Stimulated activated CD4-positive, alpha-beta T cell treated with anti-CD3 and anti-CD28 coated beads, Interleukin-12 subunit alpha, Interleukin-12 subunit beta, amount 100 ng/mL, for 24 hours (primary cell): ENCODE measurements at places on chromosomes 4 and X.

DNA sequence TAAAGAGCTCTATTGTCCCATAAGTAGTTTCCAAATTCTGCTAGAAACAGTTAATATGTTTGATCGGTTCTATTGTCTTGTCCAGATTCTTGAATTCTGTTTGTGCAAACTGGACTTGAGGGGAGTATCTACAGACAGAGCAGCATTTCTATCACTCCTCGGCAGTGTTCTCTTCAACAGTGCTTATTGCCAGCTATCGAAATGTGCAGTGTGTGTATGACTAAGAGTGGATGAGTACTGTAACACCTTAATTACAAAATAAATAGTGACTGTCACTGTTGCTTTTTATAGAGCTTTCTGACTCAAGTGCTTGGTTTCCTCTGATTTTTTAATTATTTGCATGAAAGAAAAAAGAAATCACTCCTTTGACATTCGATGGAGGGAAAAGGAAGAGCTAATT is 274.6 kb downstream of the RPA4 start:
- DNase-seq, result no peak

GRCh38 chrX:155071694-155072280 is 479 bp downstream of the BRCC3 start:
- no peak for DNase-seq

- DNase-seq, result no peak
These were observed 141.9 kb upstream of the FAM241A start for GRCh38 chr4:112003231-112003907.

DNA sequence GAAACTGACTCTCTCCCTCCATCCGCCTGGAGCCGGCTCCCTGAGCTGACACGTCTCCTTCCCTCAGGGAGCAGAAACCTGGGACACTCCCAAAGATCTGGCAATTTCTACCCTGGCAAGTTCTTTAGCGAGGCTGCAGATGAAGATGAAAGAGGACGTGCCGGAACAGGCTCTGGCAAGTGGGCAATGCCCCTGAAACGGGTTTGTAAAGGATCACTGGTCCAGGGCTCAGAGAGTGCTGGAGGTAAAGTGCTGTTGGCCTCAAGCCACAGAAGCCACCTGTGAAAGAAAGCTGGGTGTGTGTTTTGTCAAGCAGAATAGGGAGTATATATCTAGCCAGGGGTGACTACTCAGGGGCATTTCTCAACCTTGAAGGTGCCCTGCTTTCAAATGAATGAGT is 131.4 kb upstream of the ATP6AP2 start:
- DNase-seq, result no peak

- no peak for DNase-seq
These were observed 9.8 kb upstream of the TMEM185A start for GRCh38 chrX:149641432-149641831.

DNA sequence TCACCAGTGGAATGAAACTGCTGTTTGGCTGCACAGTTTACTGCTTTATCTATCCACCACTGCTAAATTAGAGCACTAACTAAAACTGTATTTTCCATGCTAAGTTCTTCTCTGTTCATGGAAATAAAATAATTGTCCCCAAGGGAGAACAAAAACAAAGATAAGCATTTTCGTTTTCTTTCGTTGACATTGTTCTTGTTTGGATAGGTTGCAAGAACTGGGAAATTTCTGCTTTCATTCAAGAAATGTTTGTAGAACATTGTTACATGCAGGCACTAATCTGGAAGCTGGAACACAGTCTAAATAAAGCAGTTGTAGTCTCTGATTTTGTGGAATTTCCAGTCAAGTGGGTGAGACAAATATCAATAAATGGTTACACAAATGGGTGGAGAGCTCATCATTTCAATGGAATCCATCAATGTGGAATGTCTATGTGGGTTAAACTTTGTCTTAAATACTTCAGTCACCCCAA is 5.8 kb upstream of the CXCL8 start:
- DNase-seq, result no peak

GRCh38 chr4:183469936-183470335 is 25.5 kb downstream of the CDKN2AIP start:
- no peak for DNase-seq

GRCh38 chr4:147103403-147103946 is 157.8 kb upstream of the TTC29 start:
- no peak for DNase-seq

DNA sequence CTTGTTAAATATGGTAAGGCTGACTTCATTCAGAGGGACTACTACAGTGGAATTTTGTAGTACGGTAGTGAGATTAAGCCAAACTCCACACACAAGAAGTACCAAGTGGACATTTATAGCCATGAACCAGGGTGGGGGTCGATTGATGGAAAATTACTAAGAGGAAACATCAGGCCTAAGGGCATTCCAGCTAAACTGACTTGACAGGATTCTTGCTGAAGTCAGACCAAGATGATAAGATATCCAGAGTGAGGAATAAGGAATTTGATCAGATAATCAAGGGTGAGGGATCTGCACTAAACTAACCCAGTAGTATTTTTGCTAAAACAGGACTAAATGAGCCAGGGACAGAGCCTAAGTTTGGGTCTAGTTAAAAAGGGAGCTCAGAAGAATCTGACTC is 597.5 kb downstream of the RPA4 start:
- DNase-seq, result no peak

DNA sequence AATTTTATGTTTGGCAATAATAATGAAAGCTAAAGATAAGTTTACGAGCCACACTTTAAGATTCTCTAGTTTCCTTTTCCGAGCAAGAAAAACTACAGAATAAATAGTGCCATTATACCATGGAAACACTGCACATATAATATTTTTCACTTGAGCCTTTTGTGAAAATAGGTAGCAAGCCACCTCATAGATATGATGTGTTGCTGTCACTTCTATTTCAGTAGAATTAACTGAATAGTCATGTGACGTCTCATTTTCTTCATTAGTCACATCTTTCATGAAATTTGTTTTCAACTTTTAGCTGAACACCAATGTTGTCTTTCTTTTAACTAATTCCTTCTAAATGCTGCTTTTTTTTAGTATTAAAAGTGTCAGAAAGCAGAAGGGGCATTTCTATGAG is 574.3 kb downstream of the INPP4B start:
- no peak for DNase-seq

- DNase-seq, result no peak
These were observed 260.6 kb downstream of the NKX6-1 start for GRCh38 chr4:84238247-84239090.

DNA sequence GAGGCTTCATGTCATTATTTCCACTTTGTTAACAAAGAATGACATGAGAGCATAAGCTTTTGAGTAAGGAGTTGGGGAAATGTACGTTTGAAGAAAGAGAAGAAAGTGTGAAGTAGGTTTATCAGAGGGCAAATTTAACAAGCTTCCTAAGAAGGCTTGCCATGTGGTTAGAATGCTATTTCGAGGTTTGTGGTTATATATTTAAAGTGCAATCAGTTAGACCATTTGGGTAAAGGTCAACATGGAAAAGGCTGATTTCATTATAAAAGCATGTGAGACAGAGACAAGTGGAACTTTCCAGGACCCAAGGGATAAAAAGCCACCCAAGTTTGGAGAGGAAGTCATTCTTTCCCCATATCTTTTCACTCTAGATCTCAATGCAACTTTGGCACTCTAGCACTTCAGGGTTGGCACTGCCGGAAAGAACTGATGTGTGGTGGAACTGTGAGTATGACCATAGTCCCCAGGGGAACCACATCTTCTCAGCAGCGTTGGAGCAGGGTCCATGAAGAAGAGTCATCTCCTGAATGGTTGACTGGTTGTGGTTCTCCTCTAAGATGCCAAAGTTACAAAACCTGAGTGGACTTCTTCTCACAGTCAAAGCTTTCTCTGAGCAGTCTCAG is 529.9 kb downstream of the MID1IP1 start:
- DNase-seq, result peak; percentile 26

- DNase-seq, result no peak
These were observed 29.7 kb downstream of the PRRG1 start for GRCh38 chrX:37378830-37379229.

GRCh38 chrX:5936438-5936837 is 292.2 kb downstream of the NLGN4X start:
- no peak for DNase-seq

GRCh38 chr4:1406981-1407656 is 877 bp upstream of the NKX1-1 start:
- no peak for DNase-seq

DNA sequence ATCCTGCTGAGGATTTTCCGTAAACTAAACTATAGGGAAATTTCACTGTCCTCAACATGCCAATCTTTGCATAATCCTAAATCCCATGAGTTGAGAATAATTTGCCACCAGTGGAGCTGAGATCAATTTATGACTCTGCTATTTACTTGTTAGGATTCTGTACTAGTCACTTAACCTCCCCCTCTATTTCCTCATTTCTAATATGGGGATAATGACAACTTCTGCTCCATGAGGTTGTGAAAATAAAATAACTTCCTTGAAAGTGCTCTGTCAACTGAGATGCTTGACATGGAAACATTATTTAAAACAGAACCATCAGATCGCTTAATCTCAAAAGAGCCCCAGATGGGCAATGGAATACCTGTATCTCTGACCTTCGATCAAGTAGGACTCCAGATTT is 2.6 kb upstream of the FGF16 start:
- no peak for DNase-seq

DNA sequence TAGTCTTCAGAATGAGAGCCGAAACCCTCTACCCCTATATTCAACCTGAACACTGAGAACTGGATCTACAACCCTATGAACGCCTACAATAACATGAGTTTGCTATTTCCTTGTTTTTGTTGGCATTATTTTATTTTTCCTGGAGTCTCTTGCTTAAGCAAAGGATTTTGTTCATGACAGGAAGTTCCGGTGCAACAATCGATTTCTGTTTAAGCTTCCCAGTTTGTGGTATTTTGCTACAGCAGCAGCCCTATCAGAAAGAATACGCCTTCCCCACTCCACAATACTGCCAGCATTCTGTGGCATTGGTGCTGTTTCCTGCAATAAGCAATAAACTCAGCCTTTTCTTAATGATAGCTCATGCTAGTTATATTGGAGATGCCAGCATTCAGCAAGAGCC is 60.9 kb downstream of the NPY5R start:
- DNase-seq, result no peak

GRCh38 chr4:99100876-99101275 is 12.3 kb upstream of the ADH5 start:
- no peak for DNase-seq

- DNase-seq, result peak; percentile 2
These were observed 3.7 kb upstream of the BEX4 start for GRCh38 chrX:103211012-103211715.

DNA sequence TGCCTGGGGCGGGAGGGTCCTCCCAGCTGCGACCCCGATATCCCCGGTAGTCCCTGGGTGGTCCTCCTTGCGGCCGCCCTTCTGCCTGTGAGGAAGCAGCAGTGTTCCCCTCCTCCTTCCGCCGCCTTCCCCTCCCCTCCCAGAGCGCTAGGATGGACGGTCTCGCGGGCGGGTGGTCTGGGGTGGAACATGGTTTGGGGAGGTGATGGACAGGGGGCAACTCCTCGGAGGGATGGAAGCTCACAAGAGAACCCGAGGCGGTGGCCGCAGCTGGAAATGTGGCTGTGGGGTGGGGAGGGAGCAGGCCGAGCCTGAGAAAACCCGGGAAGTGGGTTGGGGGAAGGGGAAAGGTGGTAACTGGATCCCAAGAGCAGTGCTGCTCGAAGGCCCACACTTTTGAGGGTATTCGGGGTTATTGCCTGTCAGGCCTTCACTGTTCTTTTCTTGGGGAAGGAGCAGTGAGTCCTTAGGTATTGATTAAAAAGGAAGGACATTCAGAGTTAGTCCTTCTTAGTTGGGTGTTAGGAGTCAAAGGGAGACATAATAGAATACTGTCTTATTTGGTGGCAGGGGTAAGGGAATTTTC is 581 bp downstream of the UBE2K start:
- no peak for DNase-seq

DNA sequence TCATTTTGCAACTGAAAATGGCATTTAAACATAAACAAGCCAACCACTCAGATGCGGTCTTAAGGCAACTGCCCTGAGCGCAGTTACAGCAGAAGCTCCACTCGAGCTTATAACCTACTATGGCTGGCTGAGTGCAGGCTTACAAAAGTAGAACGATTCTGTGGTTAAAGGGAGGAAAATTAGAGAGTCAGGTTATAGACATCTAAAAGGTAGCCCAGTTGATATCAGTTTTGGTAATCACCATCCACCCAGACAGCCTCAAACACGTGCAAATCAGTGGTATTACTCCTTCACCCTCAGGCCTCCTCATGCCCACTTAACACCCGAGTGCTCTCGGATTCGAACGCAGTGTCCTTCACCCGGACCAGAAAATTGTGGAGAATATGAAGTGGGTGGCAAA is 3.1 kb downstream of the LEF1 start:
- no peak for DNase-seq

DNA sequence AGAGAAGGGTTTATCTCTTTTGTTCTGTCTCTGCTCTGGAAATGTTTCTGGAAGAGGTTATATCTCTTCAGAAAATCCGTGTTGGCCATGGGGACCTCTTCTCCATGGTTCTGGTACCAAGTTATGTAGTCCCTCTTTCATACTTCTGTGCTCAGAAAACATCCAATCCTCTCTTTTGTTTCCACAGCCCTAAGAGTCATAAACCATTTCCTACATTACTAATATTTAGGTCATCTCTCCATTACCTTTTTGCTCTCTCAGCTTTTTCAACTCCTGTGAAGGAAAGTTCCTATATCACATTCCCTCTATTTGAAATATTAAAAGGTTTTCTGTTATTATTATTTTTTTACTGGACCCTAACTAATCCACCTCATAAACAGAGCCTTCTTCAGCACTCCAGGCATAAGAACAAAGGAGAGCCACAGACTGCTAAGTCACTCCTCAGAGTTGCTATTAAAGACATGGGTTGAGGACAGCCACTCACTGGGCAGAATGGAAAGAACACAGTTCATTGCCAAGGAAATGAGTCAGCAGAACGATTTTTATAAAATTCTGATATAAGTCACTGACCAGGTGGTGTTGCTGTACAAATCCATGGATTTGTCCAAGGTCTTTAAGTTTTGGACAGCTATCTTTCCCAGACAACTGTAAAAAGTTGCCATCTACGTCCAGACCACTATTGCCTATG is 122.4 kb upstream of the NPY2R start:
- DNase-seq, result no peak

DNA sequence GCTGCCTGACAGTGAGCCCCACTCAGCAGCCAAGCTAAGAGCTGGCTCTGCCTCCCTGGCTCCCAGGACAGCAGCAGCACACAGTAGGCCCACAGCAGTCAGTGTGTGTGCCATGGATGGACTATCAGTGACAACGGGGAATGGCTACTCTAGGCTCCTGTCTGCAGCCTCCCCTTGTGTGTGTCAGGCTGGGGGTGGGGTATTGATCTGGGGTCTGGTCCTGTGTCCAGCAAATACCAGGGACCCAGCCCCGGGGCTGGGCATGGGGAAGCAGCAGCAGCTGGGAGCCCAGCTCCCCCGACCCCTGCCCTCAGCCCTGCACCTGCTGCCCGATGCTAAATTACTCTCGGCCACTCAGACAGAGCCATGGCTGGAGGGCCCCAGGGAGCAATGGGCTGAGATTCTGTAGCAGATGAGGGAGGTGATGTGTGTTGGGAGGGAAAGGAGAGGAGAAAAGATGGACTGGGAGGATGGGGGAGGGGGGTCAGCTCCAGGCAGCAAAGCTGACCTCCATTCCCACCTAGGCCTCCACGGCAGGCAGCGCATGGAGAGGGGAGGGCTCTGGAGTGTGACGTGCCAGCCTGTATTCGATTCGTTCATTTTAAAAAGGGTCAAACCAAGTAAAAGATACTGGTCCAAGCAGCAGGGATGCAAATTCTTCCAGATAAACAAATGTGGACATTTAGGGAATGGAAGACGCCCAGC is 61.3 kb upstream of the CRMP1 start:
- DNase-seq, result no peak

- DNase-seq, result peak; percentile 19
These were observed 34.0 kb upstream of the GRPEL1 start for GRCh38 chr4:7101692-7102515.

- DNase-seq, result no peak
These were observed 21.2 kb downstream of the HERC3 start for GRCh38 chr4:88613417-88613875.
